ENCODE measurements at places on chromosomes 16 and 17.

DNA sequence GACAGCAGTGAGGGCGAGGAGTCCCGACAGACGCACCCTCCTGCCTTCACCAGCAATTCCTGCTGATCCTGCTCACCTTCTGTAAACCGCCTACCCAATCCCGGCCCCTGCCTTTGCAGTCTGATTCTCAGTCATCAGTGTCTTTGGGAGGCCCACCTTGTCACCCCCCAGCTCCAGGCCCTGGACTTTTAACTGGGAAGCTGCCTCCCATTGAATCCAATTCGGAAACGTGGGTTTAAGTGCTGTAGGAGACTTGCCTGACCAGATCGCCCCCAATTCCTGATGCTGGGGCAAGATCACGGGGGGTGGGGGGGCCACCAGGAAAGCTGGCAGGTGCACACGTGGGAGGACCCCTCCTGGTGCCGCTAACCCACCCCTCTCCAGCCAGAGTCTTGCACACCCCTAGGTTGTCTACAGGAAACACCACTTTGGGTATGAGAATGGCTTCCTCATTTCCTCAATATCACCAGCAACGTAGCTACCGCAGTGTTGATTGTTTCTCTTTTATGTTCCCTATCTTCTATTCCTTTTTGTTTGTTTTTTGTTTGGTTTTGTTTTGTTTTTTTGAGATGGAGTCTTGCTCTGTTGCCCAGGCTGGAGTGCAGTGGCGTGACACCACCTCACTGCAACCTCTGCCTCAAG, 46.6 kb upstream of the CMIP start:
- no peak for DNase-seq

DNA sequence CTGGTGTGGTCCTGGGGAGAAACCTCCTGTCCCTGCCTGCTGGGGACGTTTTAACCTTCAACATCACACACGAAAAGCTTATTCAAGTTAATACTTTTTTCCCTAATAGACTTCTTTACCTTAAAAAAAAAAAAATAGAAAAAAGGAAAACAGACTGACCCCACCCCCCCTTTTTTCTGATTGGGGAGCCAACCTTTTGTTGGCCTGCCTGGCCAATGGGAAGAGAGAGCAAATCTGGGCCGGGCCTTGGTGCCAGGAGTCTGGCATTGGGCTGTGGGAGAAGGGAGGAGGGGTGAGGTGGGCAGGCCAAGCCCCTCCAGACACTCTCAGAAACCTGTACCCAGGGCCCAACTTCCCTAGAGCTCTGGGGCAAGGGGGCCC, 3.0 kb downstream of the CBX8 start:
- peak; percentile 67 for DNase-seq

GRCh38 chr17:68463211-68464019, 6.1 kb upstream of the WIPI1 start:
- no peak for DNase-seq

DNA sequence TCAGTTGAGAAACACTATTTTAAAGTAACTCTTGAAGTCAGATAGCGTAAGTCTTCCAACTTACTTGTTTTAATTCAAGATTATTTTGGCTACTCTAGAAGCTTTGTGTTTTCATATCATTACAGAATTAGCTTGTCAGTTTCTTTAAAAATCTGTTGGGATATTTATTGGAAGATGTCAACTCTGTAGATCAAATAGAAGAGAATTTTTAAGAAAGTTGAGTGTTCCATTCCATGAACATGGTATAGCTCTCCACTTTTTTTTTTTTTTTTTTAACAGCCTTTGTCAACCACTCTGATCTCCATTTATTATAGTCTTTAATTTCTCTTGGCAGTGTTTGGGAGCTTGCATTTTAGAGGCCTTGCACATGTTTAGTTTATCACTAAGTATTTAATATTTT, 28.7 kb downstream of the NLK start:
- no peak for DNase-seq

DNA sequence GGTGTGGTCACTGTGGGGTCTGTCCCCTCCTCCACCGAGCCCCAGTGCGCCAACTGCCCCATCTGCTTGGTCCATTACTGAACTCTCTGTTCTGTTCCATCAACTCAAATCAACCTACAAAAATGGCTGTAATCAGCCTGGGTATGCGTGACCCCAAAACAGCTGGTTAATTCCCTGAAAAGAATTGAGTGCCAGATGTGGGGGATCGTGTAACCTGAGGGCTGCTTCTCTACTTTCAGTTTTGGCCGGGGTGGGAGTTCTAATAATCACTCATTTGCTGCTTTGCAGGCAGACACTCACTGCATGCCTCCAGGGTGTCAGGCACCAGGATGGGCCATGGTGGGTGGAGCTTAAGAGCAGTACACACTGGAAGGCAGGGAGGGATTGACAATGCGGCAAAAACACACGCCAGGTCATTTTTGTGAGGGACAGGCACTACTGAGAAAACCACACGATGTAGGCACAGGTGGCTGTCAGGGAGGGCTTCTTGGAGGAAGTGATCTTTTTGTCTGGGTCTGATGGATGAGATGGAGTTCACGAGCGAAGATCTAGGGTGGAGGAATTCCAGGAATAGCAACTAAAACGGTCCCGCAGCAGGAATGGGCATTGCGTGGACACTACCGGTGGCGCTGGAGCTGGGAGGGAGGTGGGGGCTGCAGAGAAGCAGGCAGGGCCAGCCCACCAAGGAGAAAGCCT, 30.4 kb upstream of the SSTR5 start:
- DNase-seq: no peak

DNA sequence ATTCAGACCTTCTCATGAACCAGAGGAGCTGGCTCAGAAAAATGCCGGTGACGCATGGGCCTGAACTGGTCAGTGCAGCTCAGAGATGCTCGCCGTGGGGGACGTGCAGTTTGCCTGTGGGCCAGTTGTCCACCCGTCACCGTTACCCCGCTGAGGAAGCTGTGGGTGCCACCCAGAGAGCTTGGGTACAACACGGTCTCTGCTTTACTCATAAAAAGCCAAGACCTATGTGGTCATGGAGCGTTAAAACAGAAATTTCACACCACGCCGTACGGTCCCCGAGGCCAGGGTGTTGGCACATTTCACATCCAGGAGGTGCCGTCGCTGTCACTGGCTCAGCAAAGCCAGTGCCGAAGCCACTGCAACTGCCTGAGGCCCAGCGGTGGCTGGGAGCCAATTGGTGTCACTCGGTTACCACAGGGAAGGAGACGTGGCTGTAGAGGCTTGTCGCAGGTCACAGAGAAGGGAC, 120.9 kb downstream of the METRNL start:
- no peak for DNase-seq

DNA sequence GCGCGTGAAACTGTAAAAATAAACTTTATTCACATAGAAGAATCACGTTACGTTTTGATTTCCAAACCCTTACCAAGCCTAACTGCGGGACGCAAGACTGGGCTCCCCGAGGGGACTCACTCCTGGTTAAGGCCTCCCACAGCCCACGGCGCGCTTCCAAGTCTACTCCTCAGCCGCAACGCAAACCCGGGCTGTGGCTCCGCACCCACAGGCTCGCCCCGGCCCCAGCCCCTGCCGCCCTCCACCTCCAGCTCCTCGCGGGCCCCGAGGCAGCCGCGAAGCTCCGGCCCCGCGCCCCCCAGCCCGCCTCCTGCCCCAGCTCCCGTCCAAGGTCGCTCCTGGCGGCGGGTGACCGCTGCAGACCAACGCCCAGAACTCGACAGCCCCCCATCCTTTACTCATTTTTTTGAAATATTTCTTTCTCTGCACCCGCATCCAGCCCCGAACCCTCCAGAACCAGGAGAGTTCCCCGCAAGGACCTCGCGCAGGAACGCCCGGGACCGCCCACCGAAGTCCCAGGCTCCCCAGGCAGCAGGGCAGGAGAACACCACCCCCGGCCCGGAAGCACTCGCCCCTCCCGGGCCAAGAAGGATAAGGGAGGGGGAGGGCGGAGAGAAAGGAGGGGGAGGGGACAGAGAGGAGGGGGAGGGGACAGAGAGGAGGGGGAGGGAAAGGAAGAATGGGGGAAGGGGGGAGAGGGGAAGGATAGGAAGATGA, 912 bp downstream of the USP22 start:
- DNase-seq: peak; percentile 87

GRCh38 chr16:31712064-31712540, 161.5 kb upstream of the ZNF267 start:
- DNase-seq: no peak
